ENCODE measurements at places on chromosomes 11 and 22.

DNA sequence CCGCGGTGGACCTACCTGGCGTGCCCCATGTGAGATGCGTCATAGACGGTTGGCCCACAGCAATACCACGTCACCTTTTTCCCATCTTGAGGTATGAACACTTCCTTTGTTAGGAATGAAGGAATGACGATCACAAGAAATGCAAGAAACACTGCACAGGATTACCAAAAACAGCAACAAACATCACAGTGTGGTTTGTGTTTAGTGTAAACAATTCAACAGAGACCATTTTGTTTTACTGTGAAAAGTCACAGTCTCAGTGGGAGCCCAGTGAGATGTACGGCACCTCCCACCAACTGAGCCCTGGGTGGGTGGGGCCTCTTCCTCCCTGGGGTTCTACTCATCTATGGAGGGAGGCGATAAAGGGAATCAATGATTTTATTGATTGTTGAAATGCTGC is 16.3 kb downstream of the CARS1 start:
- no peak for DNase-seq

DNA sequence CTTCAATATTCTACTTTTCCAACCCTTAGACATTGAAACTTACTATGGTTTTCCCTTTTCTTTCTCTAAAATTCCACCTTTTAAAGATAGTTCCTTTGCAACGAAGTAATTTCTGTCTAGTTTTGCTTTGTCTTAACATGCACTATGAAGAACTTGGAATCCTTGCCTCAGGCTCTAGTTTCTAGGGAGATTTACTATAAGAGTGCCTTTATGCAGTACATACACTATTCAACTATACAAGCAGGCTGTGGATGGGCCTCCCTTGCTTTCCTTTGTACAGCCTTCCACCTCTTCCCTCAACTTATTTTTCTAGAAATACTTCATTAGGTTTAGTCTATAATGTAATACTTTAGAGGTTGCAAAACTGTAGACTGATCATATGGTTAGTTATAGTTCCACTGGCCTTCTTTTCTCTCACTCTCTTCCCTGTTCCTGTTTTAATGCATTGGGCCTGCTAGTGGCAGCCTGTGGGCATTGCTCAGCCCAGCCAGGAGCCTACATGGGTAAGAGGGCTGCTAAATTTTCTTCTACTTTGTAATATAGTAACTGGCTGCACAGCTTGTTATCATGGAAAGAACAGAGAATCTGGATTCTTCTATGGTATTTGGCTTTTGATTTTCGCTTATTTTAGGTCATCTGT is 100.2 kb downstream of the C11orf87 start:
- no peak for DNase-seq

DNA sequence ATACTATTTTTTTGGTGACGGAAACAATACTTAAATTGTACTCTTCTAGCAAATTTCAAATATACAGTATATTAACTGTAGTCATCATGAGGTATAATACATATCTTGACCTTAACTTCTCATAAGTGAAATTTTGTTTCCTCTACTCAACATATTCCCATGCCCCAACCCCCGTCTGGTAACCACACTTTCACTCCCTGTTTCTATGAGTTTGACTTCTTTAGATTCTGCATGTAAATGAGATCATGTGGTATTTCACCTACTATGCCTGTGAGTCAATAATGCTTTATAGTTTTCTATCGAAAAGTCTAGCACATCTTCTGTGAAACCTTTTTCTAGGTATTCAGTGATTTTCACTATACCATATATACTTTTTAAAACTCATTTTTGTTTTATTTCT is 663.2 kb downstream of the CNTN5 start:
- DNase-seq: no peak

- DNase-seq: peak; percentile 29
Observed at GRCh38 chr22:31089160-31090100, 8.3 kb downstream of the SMTN start.

DNA sequence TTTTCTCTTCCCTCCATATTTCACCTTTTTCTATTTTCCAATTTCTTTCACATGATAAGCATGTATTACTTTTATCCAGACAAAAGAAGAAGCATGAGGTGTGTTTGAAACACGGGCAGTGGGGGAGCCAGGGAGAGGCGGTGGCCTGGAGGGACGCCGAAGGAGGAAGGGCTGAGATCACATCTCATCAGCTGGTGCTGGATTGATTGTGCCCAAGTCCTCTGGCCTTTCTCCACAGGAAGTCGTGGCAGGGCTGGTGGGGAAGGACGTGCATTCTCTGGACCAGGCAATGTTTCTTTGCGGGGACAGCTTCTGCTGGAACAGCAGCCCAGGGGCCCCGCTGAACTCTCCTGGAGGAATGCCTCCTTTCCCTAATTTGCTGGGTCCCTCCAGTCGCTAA is 82.9 kb downstream of the MIAT start:
- no peak for DNase-seq

DNA sequence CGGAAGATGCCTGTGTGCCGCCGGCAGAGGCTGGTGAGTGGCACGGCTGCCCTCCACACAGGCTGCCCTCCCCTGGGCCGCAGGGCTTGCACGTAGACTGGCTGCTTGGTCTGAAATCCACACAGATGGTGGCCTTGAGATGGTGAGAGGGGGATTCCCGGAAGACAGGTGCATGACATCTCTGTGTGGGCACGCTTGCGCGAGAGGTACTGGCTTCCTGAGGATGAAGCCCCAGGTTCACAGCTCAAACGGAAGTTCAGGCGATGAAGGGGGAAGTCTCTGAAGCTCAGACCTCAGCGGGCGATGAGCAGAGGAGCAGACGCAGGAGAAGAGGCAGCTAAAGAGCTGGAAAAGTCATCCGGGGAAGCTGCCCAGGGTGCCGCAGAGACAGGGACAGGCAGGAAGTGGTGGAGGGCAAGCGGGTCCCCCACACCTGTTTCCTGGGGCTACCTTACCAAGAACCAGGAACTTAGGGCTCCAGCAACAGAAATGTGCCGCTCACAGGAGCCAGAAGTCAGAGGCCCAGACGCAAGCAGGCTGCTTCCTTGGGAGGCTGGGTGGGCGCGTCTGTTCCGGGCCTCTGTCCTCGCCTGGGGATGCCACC is 7.2 kb downstream of the CRELD2 start:
- DNase-seq: peak; percentile 81

DNA sequence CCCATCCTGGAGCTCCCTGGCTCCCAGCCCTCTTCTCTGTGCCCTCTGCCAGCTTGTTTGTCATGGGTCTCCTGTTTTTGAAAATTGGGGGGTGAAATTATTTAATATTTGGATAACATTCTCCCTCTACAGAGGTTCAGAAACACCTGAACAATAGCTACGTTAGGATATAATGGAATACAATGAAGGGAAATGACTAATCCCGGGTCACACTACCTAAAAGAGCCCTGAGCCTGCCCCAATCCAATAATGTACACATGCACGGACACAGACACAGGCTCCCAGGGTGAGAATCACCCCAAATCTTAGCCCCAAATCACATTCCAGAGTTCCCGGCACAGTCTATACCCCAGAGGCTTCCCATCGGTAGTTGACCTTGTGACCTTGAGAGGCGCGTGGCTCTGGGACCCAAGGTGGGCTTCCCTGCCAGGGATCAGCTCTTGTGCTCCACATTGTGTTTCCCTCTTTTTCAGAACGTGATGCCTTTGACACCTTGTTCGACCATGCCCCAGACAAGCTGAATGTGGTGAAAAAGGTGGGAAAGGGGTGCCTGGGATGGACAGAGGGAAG is 135.5 kb downstream of the PARVA start:
- DNase-seq: no peak

- DNase-seq: no peak
Observed at GRCh38 chr11:64352099-64352994, 6.6 kb upstream of the RPS6KA4 start.

- peak; percentile 36 for DNase-seq
Observed at GRCh38 chr11:76209973-76210930, 4.0 kb upstream of the WNT11 start.

DNA sequence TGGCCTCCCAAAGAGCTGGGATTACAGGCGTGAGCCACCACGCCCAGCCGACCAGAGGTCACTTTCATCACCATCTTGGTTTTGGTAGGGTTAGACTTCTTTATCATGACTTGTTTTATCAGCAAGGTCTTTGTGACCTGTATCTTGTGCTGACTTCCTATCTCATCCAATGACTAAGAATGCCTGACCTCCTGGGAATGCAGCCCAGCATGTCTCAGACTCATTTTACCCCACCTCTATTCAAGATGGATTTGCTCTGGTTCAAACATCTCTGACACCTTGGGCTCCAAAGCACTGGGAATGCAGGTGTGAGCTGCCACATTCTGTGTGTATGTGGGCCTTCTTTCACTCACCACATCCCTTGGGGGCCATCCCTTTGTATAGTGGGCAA is 5.1 kb upstream of the TALDO1 start:
- no peak for DNase-seq

DNA sequence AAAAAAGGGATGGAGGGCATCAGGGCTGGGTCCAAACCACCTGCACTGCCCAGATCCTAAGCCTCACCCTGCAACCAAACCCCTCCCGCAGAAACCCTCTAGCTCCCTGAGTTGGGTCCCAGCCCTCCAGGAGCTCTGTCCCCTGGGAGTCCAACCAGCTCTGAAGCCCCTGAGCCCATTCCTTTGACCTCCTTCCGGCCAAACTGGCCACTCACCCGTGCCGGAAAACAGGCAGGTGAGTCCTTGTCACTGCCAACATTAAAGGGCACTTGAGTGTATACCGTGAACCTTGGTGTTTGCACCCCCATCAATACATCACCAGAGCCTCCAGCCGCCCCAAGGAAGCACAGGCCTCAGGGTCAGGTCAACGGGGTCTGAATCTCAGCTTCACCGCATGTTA is 11.5 kb downstream of the MS4A15 start:
- no peak for DNase-seq

DNA sequence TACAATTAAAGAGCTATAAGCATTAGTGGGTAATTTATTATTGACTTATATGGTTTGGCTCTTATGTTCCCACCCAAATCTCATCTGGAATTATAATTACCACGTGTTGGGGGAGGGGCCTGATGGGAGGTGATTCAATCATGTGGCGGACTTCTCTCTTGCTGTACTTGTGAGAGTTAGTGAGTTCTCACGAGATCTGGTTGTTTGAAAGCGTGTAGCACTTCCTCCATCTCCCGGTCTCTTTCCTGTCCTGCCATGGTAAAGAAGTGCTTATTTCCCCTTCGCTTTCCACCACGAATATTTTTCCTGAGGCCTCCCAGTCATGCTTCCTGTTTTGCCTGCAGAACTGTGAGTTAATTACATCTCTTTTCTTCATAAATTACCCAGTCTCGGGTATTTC is 28.1 kb upstream of the CHORDC1 start:
- peak; percentile 4 for DNase-seq

DNA sequence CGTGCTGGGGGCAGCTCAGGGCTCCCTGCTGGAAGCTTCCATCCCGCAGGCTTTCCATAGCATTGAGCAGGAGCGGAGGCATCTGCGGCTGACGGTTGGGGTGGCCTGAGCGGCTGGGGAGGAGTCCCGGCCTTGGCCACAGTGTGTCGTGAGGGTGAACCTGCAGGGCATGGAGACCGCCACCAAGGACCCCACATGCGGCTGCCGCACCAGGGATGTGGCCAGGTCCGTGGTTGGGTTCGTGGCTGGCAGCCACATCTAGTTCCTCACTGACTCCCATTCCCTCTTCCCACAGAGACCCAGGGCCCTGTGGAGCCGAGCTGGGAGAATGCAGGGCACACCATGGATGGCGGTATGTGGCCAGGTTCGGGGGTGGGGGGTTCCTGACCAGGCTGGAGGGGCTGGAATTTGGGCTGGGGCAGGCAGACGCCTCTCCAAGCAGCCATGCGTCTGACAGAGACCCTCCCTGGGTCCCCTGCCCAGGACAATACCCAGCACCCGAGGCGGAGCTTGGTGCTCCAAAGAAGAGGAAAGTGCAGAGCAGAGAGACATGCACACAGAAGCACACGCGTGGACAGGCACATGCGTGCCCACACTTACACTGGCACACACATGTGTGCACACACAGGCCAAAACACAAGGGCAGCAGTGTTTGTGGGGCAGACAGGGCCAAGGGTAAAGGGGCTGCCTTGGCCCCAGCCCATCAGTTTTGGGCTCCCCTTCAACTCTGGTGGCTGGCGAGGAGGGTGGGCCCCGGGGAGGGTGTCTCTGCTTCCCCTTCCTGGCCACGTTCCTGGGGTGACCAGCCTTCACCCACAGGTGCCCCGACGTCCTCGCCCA is 2.7 kb downstream of the MUC5B start:
- DNase-seq: no peak

GRCh38 chr11:29127461-29127860 is 889.4 kb downstream of the KCNA4 start:
- DNase-seq: no peak

- DNase-seq: no peak
Observed at GRCh38 chr22:45771711-45772110, 100.1 kb downstream of the ATXN10 start.

DNA sequence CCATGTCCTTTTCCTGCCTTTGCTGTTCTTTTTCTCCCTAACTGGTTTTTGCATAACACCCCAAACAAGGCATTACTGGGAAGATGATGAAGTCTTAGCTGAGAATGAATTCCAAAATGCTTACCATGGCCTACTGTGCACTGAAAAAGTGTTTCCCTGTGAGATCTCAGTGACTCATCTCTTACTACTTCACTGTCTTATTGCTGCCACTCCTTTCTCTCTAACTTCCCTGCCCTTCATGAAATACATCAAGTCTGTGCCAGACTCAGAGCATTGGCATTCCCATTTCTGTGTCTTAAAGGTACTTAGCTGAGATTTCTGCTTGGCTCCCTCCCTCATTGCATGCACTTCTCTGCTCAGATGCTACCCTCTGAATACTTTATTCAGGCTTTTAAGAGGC is 49.1 kb upstream of the MUC15 start:
- no peak for DNase-seq

GRCh38 chr11:75185866-75186265 is 35.0 kb downstream of the SLCO2B1 start:
- no peak for DNase-seq

GRCh38 chr11:125132596-125132995 is 21.2 kb upstream of the TMEM218 start:
- no peak for DNase-seq

DNA sequence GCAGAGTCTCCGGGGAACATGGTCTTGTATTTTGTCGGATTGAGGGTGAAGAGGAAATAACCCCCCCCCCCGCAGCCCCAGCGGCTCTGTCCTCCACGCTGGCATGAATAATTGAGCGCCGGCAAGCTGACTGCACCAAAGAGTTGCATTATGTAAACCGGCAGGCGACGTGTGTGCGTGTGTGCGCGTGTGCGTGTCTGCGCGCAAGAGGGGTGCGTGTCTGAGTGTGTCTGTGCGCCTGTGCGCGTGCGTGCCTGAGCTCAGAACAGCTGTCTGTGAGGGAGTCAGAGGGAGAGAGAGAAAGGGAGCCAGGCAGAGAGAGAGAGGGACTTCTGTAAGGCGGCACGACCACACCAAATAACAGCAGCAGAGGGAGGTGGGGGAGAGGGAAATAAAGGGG is 94.4 kb downstream of the SCN3B start:
- DNase-seq: no peak

GRCh38 chr11:101816613-101817012 is 98.2 kb upstream of the CEP126 start:
- no peak for DNase-seq
